ENCODE measurements at places on chromosomes 13 and 19.
A peak's percentile ranks its signal among the peaks of the same experiment; 100 is the strongest.

DNA sequence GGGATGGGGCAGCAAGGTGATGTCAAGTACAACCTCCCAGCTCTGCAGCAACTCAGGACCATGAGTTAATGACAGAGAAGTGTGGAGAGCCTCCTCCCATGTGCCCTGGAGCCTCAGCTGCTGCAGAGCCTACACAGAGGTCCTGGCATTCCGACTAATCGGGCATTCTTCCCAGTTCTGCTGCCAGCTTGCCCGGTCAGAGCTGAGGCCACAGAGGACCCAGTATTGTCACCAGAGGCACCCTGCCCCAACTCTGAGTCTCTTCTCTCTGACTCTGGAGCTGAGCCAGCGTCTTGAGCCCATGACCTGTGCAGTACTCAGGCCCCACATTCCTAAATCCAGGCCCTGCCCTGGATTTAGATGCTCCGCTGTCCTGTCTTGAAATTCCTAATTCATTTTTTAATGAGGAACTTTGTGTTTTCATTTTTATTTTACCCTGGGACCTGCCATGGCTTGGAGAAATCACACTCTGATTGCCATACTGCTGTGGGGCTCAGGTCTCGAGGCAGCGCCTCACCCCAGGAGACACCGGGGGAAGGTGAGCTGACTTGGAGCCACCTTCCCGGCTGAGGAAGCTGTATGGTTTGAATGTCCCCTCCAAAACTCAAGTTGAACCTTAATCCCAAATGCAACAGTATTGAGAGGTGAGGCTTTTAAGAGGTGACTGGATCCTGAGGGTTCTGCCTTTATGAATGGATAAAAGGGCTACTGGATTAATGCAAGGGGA is 144.9 kb upstream of the ZNF507 start:
- DNase-seq = no peak

DNA sequence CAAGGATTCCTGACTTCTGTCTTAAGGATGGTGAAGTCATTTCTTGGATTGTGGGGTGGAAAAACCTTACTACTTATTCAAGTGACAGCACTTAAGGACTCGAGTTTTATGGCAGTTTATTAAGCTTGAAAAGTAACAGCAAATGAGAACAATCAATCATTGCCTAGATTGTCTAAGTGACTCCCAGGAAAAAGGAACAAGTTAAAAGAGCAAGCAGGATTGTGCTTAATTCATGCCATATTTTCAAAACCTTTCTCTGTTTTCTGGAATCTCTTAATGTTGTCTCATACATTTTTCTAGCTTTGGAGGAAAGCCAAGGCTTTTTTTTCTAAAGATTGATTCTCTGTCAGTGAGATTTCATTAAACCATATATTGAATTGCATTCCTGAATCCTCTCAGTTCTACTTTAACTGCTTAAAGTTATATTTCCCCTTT is 236.2 kb upstream of the HTR2A start:
- DNase-seq = no peak

GRCh38 chr19:18606281-18607225 is at the start of gene CRLF1:
CRLF1 (minus strand) TSS chr19:18606799; CDS start chr19:18606656, 143 bp downstream.
- DNase-seq = peak; percentile 85

- no peak for DNase-seq
These were observed 286.7 kb upstream of the SLITRK6 start for GRCh38 chr13:86085890-86086289.

DNA sequence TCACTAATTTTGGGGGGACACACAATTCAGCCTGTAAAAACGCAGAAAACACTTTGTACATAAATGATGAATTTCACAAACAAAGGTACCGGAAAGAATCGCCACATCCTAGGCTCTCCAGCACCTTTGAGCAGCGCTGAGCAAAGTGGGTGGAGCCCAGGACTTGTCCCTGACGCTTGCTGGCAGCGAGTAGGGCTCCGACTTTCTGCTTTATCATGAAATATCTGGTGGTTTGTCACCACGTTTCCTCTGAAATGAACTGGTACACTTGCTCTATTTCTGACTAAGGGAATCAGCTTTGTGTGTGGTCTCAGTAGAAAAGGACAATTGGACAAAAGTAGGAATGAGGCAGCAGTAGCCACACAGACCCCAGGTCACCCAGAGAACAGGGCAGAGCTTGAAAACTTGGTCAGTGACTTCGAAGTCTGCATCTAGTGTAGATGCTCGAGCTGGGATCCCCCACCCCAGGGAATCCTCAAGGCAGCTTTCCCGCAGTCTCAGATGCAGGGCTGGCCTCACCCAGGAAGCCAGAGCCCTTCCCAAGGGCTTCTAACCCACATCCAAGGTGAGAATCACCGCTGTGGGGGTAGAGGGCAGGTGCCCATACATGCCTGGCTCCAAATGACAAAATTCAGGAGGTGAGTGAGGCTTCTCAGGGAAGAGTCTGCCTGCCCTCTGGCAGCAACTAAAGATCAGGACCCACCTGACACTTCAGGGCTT is 85.3 kb upstream of the SOX1 start:
- no peak for DNase-seq

GRCh38 chr13:21075379-21076249 is 14.2 kb upstream of the LATS2 start:
- no peak for DNase-seq

DNA sequence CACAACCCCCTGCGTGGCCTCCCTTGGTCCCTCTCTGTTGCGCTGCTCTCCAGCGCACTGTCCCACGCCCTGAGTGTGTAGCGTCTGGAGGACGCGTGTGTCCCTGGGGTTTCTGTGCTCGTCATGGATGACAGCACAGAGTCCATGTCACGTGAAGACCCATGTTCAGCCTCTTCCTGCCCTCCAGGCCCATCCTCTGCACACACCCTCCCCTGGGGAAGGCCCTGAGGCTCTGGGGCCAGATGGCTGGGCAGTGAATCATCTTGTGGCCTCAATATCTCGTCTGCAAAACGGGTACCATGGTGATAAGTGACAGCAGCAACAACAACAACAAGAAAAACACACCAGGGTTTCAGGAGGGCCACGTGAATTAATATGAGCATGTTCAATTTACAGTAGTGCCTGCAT is 71.5 kb upstream of the ARHGEF7 start:
- no peak for DNase-seq

DNA sequence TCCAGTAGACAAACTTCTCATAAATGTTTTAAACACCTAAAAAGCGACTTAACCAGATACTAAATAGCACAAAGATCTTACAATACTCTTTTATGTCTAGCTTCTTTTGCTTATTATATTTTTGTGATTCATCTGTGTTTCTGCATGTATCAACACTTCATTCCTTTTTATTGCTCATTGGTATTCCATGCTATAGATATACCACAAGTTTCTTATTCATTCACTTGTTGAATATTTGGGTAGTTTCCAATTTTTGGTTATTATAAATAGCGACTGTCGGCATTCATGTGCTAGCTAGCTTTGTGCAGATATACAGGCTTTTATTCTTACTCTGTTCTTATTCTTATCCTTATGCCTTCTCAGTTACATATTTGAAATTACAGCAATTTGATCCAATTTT is 50.0 kb upstream of the RGCC start:
- no peak for DNase-seq

DNA sequence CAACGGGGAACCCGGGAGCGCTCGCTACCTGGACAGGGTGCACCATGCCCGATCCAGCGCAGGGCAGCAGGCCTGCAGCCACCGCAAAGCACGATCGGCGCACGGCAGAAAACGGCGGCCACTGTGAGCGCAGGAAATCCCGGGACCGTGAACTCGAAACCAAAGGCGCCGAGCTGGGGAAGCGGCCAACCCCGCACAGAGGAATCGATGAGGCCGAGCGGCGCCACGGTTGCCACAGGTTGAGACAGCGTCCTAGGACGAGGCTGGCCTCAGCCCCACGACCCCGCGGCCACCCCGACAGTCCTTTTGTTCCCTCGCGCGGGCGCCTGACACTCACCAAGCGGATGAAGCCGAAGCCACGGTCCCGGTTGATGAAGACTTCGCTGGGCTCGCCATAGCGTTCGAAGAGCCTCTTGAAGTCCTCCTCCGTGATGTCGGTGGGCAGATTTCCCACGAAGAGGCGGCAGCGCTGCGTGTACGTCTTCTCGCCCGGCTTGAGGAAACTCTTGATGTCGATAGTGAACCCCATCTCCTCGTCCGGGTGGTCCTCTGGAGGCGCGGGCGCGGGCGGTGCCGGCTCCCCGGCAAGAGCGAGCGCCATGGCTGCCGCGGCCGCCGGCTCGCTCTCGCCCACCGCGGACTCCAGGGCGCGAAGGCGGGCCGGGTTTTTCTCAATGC is 557 bp downstream of the PSPC1 start:
- peak; percentile 59 for DNase-seq
